DMS153 (cell line): ENCODE measurements at places on chromosomes 6 and 20.
A peak's percentile ranks its signal among the peaks of the same experiment; 100 is the strongest.

- no peak for DNase-seq
These were observed 260.1 kb upstream of the ARID1B start for GRCh38 chr6:156517088-156517487.

DNA sequence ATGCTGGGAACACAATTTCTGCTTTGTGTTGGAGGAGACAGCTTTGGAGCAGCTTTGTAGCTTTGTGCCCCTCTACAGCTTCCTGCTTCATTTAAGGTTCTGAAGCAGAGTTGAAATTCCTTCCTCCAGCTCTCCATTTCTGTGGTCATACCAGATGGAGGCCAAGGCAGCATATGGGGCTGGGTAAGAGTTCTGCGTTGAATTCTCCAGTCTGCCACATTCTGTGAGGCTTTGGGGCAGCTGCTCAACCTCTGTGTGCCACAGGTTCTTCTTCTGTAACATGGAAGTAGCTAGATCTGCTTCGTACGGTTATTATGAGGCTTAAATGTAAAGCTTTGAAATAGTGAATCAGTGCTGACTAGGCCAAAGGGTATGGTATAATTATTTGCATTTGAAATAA lies 2.9 kb upstream of the TRIM26 start:
- no peak for DNase-seq

GRCh38 chr6:118650582-118651281 lies 659 bp downstream of the CEP85L start:
- no peak for DNase-seq

DNA sequence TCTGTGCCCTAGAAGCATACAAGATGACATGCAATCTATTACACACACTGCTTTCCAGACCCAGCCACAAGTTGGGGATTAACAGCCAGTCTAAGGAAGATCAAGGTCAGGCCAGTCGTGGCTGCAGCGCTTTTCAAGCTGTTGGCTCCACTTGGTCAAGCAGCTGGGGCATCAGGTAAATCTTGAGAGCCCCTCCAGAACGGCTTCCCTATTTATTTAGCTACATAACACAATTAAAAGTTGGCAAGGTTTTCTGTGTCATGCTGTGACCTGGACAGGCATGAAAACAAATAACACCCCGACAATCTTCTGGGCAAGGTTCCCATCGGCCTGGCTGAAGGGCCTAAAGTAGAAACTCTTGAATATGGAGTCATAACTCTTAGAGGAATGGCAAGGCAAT lies 524.3 kb downstream of the PRKN start:
- DNase-seq: no peak

DNA sequence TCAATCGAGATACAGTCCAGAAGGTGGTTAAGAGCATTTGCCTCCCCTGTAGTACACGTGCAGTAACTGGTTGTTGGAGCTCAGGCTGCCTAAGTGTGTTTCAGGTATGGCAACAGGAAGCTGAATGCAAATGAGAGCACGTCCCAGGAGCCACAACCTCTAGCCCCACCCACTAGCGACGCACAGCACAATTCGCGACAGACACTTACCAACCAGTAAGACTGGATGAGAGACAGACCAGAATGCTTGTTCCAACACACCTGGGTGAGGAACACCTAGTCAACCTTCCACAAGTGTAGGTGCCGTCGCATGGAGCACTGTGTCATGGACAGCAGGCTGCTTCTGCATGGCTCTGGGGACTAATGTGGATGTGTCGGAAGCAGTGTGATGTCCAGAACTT lies 7.2 kb upstream of the SERPINB1 start:
- peak; percentile 53 for DNase-seq

GRCh38 chr20:49925901-49926454 lies 10.2 kb upstream of the RNF114 start:
- no peak for DNase-seq

- no peak for DNase-seq
These were observed 24.8 kb downstream of the RRBP1 start for GRCh38 chr20:17657079-17657825.

- no peak for DNase-seq
These were observed 4.9 kb downstream of the PTK7 start for GRCh38 chr6:43081043-43081442.

- DNase-seq: no peak
These were observed 44.7 kb downstream of the MYH7B start for GRCh38 chr20:35000311-35000921.

DNA sequence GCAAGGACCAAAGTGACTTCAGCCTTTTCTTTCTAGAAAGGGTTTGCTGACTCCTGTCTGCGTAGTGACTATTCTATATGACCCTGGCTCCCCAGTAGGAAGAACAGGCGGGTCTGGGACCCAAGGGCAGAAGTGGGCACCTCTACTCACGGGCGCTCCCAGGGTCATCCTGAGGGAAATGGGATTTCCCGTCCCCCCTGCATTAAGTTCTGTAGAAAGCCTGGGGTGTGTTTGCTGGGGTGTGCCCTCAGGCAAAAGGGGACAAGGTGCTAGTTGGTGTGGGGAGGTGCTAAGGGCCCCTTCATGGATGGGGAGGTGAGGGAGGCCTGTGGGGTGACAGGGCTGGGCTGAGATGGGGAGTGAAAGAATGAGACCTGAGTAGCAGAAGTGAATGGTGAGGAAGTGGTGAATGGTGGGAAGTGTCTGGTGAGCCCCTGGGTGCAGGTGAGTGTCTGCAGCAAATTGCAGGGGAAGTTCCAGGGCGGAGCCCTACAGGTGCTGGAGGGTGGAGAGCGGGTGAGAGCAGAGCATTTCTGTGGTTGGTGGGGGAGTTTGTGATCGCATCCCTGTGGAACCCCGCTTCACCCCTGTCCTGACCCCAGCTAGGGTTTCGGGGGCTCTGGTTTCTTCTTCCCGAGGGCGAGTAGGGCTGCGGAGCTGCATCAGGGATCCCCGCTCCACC lies 21.1 kb downstream of the RAET1L start:
- no peak for DNase-seq

DNA sequence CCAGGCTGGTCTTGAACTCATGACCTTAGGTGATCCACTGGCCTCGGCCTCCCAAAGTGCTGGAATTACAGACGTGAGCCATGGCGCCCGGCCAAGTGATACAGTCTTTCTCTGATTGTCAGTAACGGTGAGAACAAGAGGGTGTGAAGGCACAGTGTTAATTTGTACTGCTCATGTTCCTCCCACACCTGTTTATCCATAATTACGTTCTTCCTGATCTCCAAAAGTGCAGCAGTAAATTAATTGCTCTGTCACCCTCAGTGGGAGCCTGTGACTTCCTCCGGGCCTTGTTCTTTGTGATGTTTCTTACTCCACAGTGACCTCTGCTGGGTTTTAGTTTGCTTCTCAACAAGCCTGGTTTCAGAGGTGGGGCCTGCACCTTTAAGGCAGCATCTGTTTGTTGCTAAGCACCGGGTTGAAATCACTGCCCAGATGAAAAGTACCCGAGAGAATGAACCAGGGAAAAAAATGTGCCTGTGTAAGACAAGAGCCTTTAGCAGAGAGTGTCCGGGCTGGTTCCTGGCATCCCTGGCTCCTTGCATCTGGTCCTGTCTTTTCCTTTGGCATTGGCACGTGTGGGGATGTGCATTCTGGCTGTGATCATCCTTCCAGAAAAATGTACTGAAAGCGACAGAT lies 89.1 kb upstream of the CLDN20 start:
- DNase-seq: peak; percentile 68

DNA sequence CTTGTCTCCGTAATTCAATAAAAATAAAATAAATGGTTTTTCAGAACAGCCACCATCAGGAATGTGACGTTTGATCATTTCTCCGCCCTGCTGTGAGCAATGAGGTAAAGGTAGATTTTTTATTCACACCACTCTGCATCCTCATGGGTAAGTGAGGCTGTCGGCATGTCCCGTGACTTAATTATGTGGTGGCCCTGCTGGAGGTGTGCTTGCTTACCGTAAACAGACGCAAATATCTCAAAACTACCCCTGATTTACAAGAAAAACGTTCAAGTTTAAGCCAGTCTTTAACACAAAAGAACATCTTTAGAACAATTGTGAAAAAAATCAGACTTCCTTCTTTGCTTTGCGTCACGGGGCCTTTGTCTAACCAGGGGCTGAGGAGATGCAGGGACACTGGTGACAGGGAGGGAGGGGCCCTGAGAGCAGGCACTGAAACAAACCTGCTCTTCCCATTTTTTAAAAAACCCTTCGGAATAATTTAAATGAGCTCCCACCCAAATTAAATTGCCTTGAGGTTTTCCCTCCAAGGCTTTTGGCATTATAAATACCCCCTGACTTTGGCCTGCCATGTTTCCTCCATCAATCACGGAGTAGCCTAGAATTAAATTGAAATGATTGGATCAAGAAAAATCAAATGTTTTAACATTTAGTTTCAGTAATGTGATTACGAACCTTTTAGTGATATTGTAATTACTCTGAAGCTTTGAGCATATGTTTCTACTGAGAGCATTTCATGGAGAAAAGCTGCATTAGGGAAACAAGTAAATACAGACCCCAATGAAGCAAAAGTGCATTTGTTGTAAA lies 13.4 kb downstream of the PRKN start:
- DNase-seq: no peak

- no peak for DNase-seq
These were observed 293.1 kb upstream of the KCNQ5 start for GRCh38 chr6:72328775-72329174.

GRCh38 chr6:110781522-110782214 lies 33.6 kb downstream of the CDK19 start:
- DNase-seq: no peak

- no peak for DNase-seq
These were observed 7.8 kb downstream of the PREX1 start for GRCh38 chr20:48819821-48820648.

DNA sequence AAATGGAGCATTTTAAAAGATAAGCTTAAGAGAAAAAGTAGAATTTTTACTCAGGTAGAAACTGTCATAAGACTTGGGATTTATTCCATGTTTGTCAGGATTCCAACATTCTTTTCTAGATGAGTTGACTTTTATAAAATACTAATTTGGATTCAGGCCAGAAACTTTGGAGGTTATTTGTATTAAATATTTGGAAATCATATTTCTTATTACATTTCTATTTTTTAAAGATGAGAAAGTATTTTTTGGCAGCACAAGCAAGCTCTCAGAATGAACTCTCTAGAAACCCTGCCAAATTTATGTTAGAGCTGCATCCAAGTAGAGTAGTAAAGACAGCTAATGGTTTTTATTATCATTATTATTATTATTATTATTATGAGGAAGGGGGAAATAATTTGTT lies 1014.9 kb upstream of the GJE1 start:
- DNase-seq: no peak

GRCh38 chr6:62819640-62820039 lies 391.6 kb upstream of the FKBP1C start:
- no peak for DNase-seq

DNA sequence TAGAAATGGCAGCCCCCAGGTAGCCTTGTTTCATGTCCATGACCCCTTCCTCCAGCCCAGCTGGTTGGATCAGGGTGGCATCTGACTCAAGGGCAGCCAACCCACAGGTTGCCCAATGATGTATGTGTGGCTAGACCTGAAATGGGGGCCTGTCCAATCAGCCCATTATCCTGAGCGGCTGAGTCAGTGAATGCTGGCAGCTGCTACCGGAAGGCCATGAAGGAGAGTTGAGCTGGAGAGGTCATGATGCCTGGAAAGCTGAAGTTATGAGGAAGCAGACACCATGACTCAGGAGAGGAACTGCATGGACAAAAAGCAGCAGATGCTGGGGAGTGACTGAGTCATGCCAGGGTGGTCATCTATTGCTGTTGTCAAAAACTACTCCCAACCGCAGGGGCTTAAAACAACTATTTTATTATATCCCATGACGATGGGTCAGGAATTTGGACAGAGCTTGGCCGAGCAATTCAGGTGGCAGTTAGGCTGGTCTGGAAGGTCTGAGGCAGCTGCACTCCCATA lies 67.3 kb downstream of the MDGA1 start:
- no peak for DNase-seq

DNA sequence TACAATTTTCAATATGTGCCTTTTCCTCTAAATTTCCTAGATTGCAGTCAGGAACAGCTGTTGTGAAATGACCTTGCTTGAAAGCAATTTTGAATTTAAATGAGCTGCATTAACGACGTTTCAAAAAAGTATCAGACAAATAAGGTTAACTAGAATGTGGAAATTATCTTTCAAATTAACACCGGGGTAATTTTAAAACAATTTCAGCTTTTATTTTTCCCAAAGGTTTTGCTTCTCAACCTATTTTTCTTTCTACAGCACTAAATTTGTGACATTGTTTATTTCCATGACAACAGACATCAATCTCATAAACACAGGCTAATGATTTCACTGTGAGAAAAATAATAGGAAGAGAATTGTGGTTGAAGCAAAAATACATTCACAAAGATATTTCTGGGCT lies 38.5 kb downstream of the COL12A1 start:
- no peak for DNase-seq

GRCh38 chr6:132669690-132670291 lies 10.8 kb upstream of the TAAR1 start:
- no peak for DNase-seq

DNA sequence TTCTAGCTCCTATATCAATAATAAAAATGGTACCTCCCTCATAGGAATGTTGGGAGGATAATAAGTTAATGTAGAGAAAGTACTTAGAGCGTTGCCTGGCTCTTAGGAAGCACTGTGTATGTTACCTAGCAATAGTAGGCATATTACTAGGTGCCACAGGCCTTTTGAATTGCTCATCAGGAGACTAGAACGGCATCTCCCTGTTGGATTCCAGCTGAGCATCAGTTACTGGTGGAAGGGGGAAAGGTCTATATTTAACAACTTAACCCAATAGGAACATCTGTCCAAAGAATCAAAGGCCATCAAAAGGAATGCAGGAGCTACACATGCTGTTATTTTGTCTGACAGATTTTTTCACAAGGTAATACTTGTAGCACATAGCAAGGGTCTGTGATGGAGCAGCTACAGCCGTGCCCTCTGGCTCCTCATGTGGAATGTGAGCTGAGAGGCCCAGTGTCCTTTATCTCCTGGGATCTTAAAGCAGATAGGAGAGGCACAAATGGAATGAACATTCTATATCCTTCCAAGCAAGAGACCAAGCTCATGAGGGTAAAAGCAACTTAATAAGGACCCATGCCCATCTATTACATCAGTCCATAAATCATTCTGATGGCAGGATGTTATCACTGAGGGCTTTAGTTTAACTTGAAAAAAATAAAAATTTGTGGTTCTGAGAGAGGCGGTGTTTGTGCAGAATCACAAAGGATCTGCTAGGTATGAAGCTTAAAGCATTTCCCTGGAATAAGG lies 184.9 kb upstream of the LAMP5 start:
- DNase-seq: no peak

- DNase-seq: no peak
These were observed 54.8 kb downstream of the BTBD3 start for GRCh38 chr20:11972478-11972877.

- DNase-seq: no peak
These were observed 695.9 kb upstream of the FLRT3 start for GRCh38 chr20:15033269-15033668.

DNA sequence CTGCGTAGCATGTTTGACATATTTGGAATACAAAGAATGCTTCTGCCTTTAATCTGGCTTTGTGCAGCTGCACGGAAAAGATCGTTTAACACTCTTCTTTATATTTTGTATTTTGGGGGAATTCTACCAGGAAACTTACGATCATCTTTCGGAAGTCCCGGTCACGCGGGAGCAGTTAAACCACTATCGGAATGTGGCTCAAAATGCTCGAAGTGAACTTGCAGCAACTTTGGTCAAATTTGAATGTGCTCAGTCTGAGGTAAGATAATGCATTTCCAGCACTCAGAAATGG lies 42.3 kb downstream of the CCDC170 start:
- no peak for DNase-seq

- no peak for DNase-seq
These were observed at the start of gene PRRT1 for GRCh38 chr6:32151863-32152768. Gene PRRT1, minus strand, starts transcription at chr6:32151939. Its CDS starts 112 bp downstream, at chr6:32151827.
